Hypothalamus (tissue), 51 donors: ENCODE measurements at places on chromosomes 5 and 9.

- no peak for DNase-seq
Observed at GRCh38 chr5:142246-142810, 49.0 kb upstream of the LRRC14B start.

- DNase-seq, result no peak
Observed at GRCh38 chr9:10562581-10563343, 50.0 kb downstream of the PTPRD start.

- no peak for DNase-seq
Observed at GRCh38 chr9:13412331-13412730, 132.8 kb upstream of the MPDZ start.

- DNase-seq, result no peak
Observed at GRCh38 chr9:129161534-129161837, 16.6 kb downstream of the IER5L start.

DNA sequence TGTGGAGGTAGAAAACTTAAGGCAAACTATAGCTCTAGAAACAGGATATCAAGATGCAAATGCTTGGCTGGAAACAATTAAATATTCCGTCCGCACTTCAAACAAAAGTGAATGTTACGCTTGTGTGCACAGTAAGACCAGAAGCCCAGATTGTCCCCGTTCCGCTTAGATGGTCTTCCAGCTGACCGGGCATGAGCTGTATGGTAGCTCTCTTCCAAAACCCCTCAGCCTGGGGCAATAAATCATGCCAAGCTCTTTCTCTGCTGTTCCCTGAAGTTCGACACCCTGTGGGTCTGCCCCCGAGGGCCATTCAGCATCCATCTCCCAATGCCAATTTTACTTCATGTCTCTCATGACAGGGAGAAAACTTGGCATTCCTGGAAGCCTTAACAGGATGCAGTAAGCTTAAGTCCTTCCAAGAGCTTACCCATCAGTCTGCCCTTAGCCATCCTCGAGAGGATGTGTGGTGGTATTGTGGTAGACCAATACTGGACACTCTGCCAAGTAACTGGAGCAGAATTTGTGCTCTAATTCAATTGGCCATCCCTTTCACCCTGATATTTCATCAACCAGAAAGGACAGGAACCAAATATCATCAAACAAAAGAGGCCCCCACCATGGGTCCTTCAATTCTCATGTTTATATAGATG, 70.7 kb upstream of the RANBP6 start:
- DNase-seq, result no peak

GRCh38 chr9:18056269-18056992, 417.5 kb upstream of the ADAMTSL1 start:
- DNase-seq, result no peak

DNA sequence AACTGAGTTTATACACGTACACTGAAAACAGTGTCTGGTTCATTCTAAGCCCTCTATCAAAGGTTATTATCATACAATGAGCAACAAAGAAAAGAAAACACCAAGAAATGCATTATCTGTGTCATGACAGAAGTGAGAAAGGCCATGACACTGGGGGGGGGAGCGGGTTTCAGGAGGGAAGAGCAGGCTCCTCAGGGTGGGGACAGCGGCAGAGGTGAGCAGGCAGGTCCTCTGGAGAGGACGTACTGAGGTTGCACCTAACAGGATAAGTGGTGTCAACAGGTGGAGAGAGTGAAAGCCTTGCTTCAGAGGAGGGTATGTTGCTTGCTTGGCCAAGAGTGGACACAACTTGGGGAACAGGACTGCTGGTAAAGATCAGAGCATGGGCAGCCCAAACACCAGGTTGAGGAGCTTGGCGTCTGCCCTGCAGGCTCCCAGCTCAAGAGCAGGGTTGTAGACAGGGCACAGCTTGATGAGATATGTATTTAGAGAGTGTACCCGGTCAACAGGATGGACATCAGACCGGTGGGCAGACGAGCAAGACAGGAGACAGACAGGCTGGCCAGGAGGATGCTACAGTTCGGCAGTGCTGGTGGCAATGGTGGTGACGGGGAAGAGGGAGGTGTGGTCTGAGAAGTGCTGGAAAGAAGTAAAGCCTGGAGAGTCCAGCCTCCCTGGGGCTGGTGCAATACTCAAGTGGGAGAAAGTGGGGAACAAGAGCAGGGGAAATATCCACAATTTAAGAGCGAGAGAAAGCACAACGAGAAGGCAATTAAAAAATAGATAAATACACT, 10.3 kb downstream of the WHRN start:
- no peak for DNase-seq

- no peak for DNase-seq
Observed at GRCh38 chr5:58974083-58974482, 391.2 kb downstream of the RAB3C start.

DNA sequence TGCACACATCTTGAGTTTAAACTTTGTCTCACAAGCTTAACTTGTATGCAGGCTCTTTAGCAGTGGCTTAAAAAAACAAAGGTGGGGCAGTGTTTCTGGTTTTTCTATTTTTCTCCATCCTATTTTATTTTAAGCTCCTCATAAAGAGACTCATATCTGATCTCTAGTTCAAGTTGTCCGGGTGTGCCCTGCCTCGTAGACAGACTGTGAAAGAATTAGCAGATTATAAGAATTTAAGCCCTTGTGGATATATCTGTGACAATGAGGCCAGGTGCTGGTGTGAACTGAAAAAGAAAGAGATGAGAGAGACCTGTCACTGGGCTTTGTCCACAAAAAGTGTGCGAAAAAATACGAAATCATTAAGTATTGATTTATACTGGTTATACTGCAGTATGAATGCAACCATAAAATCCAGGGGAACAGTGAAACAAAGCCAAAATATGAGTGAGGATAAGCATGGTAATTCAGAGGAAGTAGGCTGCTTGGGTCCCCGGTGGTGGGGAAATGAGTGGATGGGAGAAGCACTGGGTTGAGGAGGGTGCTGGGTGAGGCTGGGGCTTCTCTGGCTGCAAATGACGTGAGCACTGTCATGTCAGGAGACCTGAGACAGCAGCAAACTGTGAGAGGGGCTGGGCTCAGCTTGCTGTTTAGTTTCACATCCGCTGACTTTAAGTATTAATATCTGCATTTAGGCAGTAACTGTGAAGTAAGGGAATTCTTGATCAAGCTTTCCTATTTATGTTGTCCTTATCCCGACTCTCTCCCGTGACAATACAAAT, 179.7 kb upstream of the ANKRD55 start:
- DNase-seq, result peak; percentile 31

DNA sequence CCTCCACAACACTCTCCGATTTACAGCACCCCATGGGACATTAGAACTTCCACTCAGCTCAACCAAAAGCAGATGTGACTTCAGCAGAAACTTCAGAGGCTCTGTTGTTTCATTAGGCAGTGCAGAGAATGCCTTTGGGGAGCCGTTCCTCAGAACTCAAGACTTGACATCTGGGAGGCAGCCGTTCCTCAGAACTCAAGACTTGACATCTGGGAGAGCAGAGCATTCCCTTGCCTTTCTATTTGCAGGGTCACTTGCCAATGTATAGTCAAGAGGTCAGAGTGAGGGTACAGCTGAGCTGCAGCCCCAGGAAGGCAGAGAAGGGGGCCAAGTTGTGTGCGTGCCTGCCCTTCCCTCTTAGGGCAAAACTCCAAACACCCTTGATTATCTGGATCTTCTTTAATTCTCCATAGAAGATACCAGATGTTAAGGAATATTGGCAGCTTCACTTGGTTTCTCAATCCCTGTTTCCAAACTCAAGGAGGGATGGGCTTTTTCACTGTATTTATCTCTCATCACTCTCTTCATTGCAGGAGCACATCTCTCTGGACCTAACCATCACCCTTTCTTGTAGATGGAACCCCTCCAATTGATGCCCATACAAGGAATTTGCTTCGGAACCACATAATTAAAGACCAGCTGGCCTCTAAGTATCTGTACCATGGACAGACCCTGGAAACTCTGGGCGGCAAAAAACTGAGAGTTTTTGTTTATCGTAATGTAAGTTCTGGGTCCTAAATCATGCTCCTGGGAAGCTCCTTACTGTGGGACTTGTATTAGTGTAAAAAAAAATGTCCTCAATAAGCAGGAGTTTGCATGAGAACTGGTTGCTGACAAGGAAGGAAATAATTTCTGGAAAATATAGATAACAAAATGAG, 25.6 kb downstream of the TGFBI start:
- no peak for DNase-seq

- no peak for DNase-seq
Observed at GRCh38 chr9:118896324-118897000, 472.8 kb downstream of the BRINP1 start.

- no peak for DNase-seq
Observed at GRCh38 chr5:126878634-126879033, 101.7 kb downstream of the LMNB1 start.

DNA sequence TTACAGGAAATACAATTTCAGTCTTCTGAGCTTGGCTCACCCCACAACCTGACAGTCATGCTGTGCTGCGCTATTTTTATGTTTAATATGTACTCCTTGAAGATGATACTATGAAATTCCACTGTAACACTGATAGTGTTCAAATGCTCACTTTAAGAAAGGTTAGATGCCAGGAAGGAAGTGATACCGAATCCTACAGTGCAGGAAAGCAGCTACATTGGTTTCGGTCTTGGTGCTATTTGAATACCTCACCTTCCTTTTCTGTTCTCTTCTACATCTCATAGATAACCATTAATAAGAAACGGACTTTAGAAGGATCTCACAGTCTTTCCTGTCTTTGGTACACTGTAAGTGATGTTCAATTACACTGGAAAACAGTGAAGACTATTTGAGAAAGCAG, 117.6 kb downstream of the SEMA5A start:
- DNase-seq, result no peak

DNA sequence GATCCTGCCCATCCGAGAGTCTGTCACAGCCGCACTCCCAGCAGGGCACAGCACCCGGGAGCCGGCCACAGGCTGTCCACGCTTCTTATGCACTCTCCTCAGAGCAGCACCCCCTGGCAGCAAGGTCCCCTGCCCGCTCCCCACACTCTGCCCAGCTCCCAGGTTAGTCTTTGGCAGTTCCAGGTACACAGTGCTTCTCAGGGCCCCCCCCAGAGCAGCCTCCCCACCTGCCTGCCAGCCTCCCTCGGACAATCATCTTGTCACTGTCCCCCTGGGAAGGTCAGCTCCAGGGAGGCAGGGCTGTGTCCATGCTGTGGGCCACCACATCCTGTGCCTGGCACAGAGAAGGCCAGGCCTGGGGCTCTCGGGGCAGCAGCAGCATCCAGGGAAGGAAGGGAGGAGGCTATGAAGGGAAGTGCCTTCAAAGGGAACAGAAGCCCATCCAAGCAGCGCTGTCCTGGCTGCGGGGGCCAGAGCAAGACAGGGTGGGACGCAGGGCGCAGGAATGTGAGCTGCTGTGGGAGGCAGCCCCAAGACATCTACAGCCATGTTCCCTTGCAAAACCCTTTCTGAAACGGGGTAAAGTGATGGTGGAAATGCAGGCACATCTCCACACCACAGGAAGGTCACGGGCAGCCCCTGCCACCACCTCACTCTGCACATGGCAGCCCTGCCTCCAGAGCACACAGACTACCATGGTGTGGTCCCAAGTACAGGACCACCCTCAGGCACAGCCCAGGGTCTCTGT, 68.6 kb upstream of the ADAMTS2 start:
- DNase-seq, result no peak

DNA sequence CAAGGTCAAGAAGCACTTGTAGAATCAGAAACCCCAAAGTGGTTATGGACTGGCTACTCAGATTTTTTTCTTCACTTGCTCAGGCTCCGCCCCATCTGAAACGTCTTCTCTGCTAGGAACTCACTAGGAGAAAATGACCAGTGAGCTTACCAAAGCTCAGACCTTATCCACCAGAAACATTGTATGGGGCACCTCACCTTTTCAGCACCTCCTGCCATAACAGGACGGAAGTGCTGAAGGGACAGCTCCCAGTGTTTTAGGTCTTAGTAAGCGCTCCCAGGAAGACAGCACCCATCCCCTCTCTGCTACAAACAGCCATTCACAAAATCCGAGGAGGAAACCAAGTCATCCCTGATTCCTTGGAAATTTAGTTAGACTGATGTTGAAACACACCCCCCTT, 1.2 kb upstream of the GABRA1 start:
- DNase-seq, result no peak

- no peak for DNase-seq
Observed at GRCh38 chr5:109753279-109753678, 63.6 kb downstream of the MAN2A1 start.

DNA sequence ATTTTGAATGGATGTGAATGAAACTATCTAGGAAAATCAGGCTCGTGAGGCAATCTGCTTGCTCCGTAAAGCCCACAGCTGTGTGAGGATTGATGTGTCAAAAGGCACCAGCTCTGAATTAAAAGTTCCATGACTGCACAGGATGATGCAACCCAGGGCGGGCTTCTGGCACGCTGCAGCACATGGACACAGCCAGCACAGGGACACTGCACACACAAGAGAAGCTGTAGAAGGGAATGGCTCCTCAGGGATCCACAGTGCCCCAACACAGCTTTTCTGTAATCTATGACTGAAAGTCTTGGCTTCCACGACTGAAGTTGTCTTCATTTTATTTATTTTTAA, 151.0 kb downstream of the GCNT1 start:
- peak; percentile 3 for DNase-seq
